EL (cell line): ENCODE measurements at places on chromosomes 3 and 15.

DNA sequence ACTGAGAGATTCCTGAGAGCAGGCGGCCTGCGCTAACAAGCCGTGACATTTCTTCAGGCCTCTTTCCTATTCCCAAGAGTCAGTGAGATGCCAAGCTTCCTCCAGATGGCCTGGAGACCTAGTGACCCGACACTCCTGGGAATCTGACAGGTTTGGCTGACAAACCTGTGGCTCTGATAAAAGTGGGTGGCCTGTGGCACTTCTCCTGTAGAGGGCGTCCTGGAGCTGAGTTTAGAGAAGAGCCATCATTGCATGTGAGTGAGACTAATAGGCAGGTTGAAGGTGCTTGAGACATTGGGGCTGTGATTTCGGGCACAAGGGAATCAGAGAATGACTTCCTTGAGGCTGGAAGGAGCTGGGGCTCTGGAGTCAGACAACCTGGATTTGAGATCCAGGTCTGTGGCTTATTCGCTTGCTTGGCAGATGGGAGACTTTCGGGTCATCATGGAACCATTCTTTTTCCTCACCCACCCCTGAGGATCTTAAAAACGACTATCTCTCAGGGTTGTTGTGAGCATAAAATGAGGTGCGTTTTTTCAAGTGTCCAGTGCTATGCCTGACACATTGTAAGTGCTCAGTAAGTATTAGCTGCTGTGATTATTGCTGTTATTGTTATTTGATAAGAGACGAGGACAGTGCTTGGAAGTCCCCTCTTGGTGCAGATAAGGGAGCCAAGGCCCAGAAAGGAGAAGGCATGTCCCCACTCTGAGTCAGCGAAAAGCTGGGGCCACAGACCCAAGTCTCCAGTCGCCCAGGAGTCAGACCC lies 77.2 kb downstream of the SCN10A start:
- peak; percentile 47 for DNase-seq

- DNase-seq: peak; percentile 57
Observed at GRCh38 chr3:133408366-133408765, 8.5 kb downstream of the BFSP2 start.

DNA sequence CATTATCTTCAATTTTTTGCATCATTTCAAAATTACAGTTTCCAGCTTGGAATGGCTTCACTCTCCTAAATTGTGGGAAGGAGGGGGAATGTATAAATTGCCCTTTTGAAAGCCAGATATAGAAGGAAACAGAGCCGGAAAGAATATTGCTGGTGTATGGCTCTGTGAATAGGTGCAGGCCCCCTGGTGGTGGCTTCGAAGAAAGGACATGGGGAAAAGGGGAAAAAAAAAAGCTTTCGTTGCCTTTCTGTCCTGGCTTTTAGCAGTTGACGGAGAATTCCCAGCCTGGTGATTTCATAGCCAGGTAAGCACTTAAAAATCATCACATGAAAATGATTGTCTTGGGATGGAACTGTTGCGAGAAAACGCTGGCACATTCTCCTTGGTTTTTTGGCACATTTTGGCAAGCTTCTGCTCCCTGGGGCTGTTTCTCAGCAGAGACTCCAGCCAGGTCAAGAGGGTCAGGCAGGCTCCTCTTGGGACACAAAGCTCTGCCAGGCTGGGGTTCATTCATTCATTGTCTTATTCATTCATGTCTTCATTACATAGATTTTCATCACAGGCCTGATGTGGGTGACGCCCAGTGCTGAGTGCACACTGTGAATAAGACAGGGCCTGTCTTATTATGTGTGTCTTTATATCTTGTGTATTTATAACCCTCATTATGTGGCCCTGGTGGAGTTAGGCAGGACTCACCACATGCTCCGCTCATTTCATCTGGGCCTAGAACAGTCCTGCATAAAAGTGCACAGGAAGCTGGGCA lies 300.0 kb upstream of the TPM1 start:
- DNase-seq: peak; percentile 94

DNA sequence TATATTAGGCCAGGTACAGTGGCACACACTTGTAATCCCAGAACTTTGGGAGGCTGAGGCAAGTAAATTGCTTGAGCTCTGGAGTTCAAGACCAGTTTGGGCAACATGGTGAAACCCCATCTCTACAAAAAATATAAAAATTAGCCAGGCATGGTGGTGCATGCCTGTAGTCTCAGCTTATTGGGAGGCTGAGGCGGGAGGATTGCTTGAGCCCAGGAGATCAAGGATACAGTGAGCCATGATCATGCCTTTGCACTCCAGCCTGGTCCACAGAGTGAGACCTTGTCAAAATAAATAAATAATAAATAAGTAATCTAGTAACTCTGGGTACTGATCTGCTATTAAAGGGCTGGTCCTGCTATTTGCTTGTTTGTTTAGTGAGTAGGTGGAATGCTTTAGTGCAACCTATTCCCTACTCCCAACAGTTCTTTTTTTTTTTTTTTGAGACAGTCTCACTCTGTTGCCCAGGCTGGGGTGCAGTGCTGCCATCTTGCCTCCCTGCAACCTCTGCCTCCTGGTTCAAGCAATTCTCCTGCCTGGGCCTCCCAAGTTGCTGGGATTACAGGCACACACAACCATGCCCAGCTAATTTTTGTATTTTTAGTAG lies 9.1 kb upstream of the INO80 start:
- DNase-seq: no peak

DNA sequence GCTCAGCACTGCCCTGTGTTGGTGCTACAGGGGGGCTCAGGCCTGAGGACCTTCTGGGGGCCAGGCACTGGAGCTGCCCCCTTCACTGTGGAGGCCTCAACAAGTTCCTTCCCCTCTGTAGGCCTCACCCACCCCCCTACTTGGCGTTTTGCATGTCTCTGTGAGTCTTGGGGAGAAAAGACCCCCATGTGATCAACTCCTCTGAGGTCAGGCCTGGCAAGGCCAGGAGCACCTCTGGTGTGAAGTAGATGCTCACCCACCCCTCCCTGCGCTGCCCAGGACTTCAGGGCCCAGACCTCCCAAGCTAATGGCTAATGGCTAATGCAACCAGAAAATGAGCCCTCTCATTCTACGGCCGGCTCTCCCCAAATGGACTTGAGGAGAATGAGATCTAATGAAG lies 34.2 kb upstream of the CHRNB4 start:
- DNase-seq: no peak

DNA sequence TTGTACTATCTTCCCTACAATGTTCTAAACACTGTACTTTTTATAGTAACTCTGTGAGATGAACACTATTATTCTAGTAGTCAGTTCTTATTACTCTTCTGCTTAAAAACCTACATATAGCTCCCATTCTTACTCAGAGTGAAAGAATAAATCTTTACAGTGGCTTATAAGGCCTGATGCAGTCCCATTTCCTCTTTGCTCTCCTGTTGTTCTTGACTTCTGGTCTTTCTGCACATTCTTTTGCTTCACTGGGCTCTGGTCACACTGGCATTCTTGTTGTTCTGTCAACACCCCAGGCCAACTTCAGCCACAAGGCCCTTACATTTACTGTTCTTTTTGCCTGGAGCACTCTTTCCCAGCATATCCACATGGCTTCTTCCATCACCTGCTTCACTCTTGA lies 58.2 kb upstream of the TP63 start:
- DNase-seq: peak; percentile 35

DNA sequence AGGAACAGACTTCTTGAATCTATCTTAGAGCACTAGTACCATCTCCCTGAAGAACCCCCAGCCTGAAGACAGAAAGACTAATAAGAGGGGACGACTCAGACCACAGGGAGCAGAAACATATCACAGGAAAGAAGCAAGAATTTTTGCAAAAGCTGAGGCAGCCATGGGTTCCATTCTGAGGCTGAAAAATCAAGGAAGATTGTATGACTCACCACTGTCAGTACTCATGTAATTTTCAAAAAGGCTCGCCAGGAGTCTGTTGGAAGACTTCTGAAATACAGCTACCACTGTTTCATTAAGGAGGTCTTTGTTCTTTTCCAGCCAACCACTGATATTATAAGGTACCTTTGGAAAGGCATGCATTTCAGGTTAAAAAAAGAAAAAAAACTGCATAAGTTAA lies 47.5 kb downstream of the MYH15 start:
- DNase-seq: peak; percentile 38
